ENCODE measurements at places on chromosomes 12 and 14.

DNA sequence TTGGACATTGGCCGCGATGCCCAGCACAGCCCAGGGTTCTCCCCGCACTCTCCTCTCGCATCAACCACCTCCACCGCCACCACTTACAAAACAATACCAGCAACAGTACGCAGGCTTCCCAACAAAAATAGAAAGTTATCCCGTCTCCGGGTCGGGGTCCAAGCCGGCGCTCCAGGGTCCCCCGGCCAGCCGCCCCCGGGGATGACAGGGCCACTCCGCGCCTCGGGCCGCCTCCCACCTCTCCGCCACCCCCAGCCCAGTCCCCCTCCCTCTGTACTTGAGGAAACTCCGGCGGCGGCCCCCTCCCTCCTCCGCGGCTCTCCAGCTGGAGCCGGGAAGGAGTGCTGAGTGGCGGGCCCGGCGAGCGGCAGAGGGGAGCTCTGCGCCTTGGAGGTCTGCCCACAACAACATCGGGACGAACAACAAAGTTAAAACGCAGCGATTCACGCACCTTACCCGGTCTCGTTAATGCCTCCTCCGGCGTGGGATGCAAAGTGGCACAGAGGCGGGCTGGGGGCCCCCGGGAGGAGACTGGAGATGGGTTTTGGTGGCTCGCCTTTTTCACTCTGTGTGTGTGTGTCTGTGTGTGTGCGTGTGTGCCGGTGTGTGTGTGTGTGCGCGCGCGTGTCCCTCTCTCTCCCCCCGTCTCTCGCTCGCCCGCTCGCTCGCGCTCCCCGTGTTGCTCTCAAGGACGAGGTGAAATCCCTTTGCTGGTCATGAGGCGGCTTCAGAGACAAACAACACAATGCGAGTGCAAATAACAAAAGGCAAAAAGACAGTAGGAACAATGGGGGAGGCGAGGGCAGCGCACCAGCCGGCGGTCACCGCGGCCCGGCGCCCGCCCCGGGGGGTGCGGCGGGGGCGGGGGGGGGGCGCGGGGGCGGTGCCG, 386.8 kb downstream of the BCAT1 start:
- DNase-seq, result no peak

DNA sequence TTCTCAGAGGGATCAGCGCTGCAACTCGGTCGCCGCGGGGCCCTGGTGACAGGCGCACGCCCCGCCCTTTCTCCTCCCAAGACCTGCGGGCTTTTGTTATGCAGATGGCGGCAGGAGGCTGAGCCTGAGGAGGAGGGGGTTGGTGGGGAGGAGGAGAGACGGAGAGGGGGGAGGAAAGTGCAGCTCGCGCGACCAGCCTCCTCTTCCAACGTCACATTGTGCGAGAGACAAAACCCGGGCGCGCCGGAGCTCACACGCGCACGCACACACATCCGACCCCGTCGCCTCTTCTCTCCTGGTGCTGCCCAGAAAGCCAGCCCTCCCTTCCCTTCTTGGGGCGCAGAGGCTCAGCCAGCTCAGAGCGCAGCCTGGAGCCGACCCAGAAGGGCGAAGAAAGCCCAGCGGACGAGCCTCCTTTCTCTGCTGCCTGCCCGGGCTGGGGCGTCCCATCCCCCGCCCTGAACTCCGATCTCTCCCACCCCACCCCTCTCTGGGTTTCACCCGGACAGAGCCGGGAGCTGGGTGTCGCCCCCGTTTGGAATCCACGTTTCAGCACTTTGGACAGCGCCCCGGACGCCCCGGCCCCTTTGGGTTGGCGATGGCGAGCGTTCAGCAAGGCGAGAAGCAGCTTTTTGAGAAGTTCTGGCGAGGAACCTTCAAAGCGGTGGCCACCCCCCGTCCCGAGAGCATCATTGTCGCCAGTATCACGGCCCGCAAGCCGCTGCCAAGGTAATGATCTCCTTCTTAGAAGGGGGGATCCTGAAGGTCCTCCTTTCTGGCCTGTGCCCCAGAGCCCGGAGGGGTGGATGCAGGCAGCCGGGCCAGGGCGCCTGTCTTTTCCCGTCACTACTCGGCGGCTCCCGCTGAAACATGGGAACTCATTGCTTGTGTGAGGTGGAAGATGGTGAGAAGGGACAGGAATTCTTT, at the start of gene SRRM4:
Gene SRRM4 (plus strand): TSS at position 257 of the 927 bp plus-strand sequence. CDS start 342 bp downstream, at position 599.
- no peak for DNase-seq

- no peak for DNase-seq
Measured at GRCh38 chr12:54424224-54424623, 5.2 kb upstream of the ITGA5 start.

DNA sequence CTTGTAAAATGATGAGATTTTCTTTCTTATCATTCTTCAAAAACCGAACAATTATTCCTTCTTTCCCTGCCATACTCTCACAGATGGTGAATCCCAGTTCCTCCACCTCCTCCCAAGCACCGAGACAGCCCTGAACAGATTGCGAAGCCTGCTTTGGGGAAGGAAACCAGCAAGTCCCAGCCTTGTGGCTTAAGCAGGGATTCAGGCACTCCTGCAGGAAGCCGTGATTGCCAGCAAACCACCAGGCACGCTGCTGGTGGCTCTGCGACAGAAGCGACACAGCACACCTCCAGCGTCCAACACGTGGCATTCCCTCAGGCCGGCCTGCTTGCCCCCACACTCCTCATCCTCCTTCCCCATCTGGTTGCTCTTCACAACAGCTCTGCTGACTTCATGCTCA, 237.7 kb downstream of the GXYLT1 start:
- DNase-seq, result no peak

DNA sequence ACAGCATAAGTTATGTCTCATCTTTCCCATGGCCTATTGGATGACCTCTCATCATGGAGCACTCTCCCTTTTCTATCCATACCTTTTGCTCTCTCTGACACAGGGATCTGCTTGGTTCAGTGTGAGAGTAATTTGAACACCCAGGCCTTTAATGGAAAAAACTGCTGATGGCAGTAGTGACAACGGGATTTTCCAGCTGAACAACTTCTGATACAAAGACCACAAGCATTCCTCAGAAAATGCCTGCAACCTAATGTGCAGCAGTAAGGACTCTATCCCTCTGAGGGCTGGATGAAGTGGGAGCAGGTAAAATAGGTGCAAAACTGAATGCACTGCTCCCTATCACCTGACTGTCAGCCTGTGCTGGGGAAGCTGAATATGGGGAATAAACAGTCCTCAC, 51.0 kb downstream of the KANSL2 start:
- no peak for DNase-seq

All from CD4-positive, alpha-beta memory T cell (primary cell).